ENCODE measurements at places on chromosomes 11 and 22.

- no peaks in the 10 kb centered on the region for H3K27me3 ChIP-seq
- no peak overlapping the region for H3K27ac ChIP-seq
- no peak overlapping the region for H3K4me3 ChIP-seq
These were observed 1.9 kb downstream of the OR52H1 start for GRCh38 chr11:5546457-5546856.

- no peak for DNase-seq
- H3K4me3 ChIP-seq: no peak overlapping the region
- no peaks in the 10 kb centered on the region for H3K4me1 ChIP-seq
- no peaks in the 10 kb centered on the region for H3K27me3 ChIP-seq
- H3K27ac ChIP-seq: no peak overlapping the region
- H3K36me3 ChIP-seq: peaks cover 44% of the 10 kb centered on the region
These were observed 16.0 kb downstream of the POLD3 start for GRCh38 chr11:74608431-74608830.

DNA sequence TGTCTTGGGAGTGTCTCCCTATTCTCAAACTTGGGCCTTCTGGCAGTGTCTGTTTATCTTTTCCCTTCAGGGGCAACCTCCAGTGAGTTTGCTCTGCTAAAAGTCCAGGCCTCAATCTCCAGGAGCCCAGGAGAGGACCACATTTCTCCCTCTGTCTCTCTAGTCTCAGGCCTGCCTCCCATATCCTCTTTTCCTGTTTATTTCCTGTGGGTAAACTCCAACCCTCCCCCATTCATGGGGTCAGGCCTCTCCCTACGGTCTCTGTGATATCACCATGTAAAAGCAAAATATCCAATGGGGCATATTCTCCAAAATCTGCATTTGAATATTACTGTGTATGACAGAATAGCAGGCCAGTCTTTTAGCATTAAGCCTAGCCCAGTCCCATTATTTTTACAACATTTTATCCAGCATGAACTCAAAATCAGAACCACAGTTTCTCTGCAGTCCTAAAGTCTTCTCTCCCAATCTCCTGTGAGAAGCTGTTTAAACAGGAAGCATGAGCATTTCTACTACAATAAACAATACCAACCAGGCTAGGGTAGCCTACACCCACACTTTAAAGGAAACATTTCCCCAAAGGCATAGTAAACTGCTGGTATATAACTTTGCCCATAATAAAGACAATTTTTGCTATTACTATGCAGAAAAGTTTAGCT lies 18.0 kb upstream of the TMEM135 start:
- H3K27me3 ChIP-seq: peaks cover 4% of the 10 kb centered on the region
- H3K27ac ChIP-seq: no peak overlapping the region
- H3K36me3 ChIP-seq: peaks cover 4% of the 10 kb centered on the region

GRCh38 chr11:80773919-80774318 lies 1333.1 kb upstream of the TENM4 start:
- H3K4me1 ChIP-seq: no peaks in the 10 kb centered on the region
- no peak overlapping the region for H3K27ac ChIP-seq
- H3K27me3 ChIP-seq: no peaks in the 10 kb centered on the region
- H3K4me3 ChIP-seq: no peak overlapping the region
- no peaks in the 10 kb centered on the region for H3K36me3 ChIP-seq

DNA sequence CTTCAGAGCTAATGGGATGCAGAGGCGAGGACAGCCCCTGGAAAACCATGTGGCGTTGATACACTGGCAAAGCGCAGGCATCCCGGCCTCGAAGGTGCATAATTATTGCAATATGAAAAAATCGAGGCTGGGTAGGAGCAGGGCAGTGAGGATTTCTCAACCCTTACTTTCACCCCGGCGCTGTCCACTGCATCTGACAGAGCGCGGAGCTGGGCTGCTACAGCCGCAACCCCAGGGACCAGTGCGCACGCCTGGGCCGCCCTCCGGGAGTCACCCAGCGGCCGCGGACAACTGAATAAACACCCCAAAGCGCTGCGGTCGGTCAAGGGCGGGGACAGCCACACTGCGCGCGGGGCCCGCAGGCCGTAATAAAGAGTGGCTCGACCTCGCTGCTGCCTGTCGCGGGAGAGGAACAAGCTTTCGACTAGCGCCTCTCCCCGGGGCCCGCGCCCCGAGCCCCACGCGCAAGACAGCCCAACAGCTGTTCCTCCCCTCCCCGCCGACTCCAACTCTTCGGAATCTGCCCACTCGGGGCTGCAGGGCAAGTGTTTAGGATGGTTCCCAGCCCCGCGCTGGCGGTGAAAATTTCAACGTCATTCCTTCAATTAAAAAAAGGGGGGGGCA lies 3.6 kb upstream of the WT1 start:
- no peak for DNase-seq
- H3K27ac ChIP-seq: no peak overlapping the region
- no peak overlapping the region for H3K4me3 ChIP-seq
- peaks cover 88% of the 10 kb centered on the region for H3K27me3 ChIP-seq
- H3K36me3 ChIP-seq: peaks cover 4% of the 10 kb centered on the region

DNA sequence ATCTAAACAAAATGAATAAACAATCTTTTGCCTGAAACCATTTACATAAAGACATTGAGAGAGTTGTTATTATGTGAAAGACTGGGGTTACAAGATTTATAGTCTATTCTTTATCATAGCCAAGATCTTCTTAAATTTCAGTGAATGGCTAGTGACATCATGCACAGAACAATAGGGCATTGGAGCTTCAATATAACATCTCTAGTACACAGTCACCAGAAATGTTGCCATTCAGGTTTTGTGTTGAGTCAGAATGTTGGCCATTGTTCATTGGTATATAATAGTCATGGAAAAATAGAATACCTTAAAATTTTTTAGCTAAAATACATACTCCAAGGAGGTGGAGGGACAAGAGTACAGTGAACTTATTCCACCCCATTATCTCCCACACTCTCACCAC lies 44.3 kb downstream of the SLC5A12 start:
- H3K36me3 ChIP-seq: no peaks in the 10 kb centered on the region
- no peaks in the 10 kb centered on the region for H3K4me1 ChIP-seq
- no peak overlapping the region for H3K27ac ChIP-seq
- no peak overlapping the region for H3K4me3 ChIP-seq

GRCh38 chr22:37180531-37181231 lies 7.4 kb downstream of the C1QTNF6 start:
- no peaks in the 10 kb centered on the region for H3K36me3 ChIP-seq
- peaks cover 19% of the 10 kb centered on the region for H3K4me1 ChIP-seq
- H3K27me3 ChIP-seq: peaks cover 3% of the 10 kb centered on the region
- peak overlapping the region; percentile 49 for H3K27ac ChIP-seq

DNA sequence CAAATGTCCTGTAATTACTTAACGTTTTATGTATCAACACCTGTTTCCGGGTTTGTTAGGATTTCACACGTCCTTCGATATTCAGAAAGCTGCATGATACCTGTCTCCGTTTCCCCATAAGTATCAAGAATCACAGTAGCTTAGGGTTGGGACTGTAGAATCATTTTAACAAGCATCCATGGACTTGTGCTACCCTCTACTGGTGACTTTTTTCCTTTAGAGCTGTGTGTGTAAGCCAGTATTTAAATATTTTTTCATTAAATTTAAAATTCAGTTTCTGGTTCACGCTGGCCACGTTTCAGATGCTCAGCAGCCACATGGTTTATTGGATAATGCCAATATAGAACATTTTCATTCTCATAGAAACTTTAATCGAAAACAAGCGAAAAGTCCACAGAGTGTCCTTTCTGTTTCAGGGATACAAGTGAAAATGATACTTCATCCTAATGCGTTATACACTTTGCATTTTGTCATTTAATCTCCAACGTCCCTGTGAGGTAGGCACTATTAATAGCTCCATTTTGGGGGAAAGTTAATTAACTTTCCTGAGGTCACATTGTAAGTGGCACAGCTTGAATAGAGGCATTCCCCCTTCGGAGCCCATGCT lies 61.5 kb upstream of the SLC25A18 start:
- no peaks in the 10 kb centered on the region for H3K27me3 ChIP-seq
- no peak overlapping the region for H3K4me3 ChIP-seq
- DNase-seq: peak; percentile 5
- no peaks in the 10 kb centered on the region for H3K4me1 ChIP-seq
- H3K36me3 ChIP-seq: no peaks in the 10 kb centered on the region
- no peak overlapping the region for H3K27ac ChIP-seq

DNA sequence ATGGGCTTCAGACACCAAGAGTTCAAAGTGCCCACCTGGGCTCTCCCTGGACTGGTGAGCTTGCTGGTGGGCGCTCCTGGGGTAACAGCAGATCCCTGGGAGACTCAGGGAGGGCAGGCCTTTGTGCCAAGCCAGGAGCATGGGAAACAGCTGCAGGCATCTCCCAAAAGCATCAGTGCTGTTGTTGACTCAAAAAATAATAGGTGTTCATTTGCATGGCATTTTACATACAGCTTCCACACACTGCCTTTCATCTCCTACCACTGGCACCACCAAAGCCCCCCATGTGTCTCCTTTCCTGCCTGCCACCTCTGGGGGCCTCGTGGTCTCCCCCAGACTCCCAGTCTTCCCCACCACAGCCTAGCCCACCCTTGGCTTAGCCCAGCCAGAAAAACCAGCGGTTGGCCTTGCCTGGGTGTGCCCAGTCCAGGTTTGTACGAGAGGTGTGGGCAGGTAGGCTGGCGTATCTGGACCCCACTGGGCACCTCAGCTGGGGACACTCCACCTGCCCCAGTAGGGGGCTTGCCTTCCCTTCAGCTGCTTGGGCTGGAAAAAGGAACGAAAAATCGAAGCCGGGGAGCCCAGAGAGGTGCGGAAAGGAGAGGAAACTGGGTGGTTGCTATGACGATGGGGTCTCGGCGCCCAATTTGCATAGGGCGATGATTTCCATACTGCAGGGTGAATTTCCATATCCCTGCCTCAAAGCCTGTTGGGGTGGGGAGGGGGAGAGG lies 15.0 kb downstream of the POU2F3 start:
- no peak overlapping the region for H3K27ac ChIP-seq
- H3K36me3 ChIP-seq: peaks cover 3% of the 10 kb centered on the region
- no peak for DNase-seq
- peaks cover 80% of the 10 kb centered on the region for H3K27me3 ChIP-seq

GRCh38 chr11:46913484-46913883 lies 4.9 kb downstream of the LRP4 start:
- H3K36me3 ChIP-seq: no peaks in the 10 kb centered on the region
- H3K4me1 ChIP-seq: peaks cover 10% of the 10 kb centered on the region
- no peak overlapping the region for H3K27ac ChIP-seq
- DNase-seq: no peak

DNA sequence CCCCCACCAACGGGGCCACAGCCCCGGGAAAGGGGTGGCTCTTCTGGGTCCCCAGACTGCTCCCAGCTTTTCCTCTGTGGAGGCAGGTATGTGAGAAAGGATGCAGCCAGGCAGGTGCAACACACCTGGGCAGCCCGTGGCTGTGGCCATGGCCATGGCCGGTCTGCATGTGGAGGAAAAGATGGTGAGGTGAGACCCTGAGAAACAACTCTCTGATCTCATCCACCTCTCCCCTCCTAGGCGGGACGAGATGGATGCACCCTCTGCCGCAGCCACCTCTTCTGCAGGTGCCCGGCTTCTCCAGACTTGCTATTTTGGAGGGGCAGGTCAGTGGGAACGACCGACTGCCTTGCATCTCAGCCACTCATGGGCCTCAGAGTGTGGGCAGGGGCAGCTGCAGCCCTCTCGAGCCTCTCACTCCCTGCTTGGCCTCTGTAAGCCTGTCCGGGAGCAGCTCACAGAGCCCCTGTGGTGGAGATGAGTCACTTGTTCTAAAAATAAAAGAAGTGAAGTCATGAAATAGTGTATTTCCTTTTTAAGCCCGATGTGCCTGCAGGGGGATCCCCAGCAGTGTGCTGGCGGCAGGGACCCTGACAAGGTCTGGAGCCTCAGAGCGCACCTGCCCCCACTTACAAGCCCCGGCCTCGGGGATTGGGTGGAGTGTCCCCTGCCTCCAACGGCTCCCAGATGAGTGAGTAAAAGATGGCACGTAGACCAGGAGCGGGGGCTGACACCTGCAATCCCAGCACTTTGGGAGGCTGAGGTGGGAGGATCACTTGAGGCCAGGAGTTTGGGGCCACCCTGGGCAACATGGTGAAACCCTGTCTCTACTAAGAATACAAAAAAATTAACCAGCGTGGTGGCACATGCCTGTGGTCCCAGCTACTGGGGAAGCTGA lies 10.7 kb downstream of the SMIM38 start:
- H3K27ac ChIP-seq: no peak overlapping the region
- H3K27me3 ChIP-seq: no peaks in the 10 kb centered on the region
- no peaks in the 10 kb centered on the region for H3K36me3 ChIP-seq
- peaks cover 7% of the 10 kb centered on the region for H3K4me1 ChIP-seq
- peak; percentile 60 for DNase-seq

DNA sequence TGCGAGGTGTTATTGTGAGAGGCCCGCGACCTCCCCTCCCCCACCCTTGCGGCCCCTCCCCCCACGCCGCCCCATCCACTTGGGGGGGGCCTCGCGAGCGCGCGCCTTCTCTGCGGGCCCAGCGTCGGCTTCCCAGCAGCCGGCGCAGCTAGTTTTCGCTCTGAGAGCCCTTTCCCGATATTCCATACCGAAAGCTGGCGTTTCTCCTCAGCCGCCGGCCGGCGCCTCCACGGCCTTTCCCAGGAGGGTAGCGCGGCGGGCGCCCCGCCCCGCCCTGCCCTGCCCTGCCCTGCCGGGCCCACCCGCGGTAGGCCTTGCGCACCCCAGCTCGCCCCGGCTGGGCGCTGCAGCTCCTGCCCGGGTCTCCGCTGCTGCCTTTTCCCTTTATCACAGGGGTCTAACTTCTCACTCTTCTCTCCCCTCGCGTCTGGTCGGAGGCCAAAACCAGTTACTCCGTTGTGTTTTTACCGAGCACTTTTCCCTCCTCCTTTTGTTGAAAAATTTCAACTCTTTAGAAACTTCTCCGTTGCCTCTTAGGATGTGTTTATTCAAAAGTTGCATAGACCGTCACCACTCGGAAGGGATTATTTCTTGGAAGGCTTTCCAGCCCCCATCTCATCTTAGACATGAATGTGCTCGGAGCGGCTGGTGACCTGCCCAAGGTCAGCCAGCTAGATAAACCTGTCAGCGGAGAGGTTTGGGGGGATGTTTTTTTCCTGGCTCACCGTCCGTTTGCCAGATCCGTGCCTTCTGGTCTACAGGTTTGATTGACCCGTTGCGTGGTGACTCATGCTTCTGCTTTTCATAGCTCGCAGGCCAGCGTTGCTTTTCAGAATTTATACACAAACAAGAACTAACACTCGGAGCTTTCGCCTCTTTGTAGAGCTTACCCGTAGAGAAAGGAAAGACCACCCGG lies 648 bp downstream of the PAFAH1B2 start:
- H3K36me3 ChIP-seq: peaks cover 25% of the 10 kb centered on the region
- peaks cover 27% of the 10 kb centered on the region for H3K4me1 ChIP-seq
- peaks cover 18% of the 10 kb centered on the region for H3K27me3 ChIP-seq
- peak; percentile 24 for DNase-seq
- peak overlapping the region; percentile 92 for H3K27ac ChIP-seq
- peak overlapping the region; percentile 96 for H3K4me3 ChIP-seq

All from T-helper 2 cell treated with Interferon-gamma antibody and Interleukin-4, amounts not matched to agents 5 μg/mL and 100 μg/mL, for 36 hours (primary cell).